Activated B cell treated with CpG ODN at 0.5 μM for 24 hours (primary cell): ENCODE measurements at places on chromosomes 7 and 10. TPM values are rescaled to one million over a fixed set of nuclear protein-coding genes. Genes with fewer than 3 reads are reported as not detected.

- DNase-seq = no peak
- peak overlapping the region; percentile 85 for H3K27ac ChIP-seq
- peak overlapping the region; percentile 42 for H3K4me3 ChIP-seq
- H3K27me3 ChIP-seq = no peaks in the 10 kb centered on the region
- peaks cover 26% of the 10 kb centered on the region for H3K4me1 ChIP-seq
Measured at GRCh38 chr10:69044546-69044945, 43.4 kb upstream of the SRGN start.

DNA sequence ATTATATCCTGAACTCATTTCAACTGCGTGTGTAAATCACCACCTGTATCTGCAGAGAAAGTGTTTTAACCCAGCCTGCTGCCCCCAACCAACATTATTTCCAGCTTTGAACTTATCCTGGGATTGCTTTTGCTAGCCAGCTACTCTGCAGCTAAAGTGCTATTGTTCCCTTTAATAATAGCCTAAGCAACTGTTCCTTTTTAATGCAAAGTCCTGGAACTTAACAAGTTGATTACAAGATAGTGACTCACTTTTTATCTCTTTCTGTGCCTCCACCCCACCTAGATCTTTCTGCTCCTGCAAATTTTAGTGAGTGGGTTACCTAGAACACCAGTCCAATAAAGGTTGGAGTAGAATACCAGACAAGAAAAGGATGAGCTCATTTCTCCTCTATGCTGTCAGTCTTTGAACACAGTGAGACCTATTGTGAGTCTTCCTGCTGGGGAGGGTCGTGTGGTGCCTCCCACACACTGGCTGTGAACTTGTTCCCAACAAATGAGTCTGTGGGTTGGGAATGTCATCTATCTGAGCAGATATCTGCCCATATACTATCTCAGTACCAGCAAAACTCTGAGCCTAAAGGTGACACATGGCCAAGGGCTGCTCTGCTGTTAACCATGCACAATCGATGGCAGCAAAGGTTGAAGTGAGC, 137.7 kb downstream of the FAM204A start:
- H3K36me3 ChIP-seq = no peaks in the 10 kb centered on the region
- H3K4me1 ChIP-seq = no peaks in the 10 kb centered on the region
- no peak overlapping the region for H3K4me3 ChIP-seq

GRCh38 chr7:98869597-98870120, at the start of gene TMEM130:
TSS of gene TMEM130 (minus strand) at chr7:98870014. CDS start at chr7:98869861, 153 bp downstream.
- H3K4me3 ChIP-seq = peak within 1 kb of the TSS; percentile 85
- peaks cover 5% of the 10 kb centered on the region for H3K27me3 ChIP-seq
- peaks cover 20% of the 10 kb centered on the region for H3K4me1 ChIP-seq
- H3K27ac ChIP-seq = peak within 1 kb of the TSS; percentile 63
- peak; percentile 37 for DNase-seq
- H3K36me3 ChIP-seq = no peaks in the 10 kb centered on the region

The FRMD4A gene
- 0.44 and 0.64 TPM in 2 replicates for total RNA-seq
